ENCODE measurements at places on chromosomes 2 and 18. TPM values are rescaled to one million over a fixed set of nuclear protein-coding genes. Genes with fewer than 3 reads are reported as not detected.

Gene MAP2
- total RNA-seq, result 10.6 TPM

Gene CLEC4F
- total RNA-seq, result 0.31 TPM

Gene BCL11A
- 21.1 TPM for total RNA-seq

DNA sequence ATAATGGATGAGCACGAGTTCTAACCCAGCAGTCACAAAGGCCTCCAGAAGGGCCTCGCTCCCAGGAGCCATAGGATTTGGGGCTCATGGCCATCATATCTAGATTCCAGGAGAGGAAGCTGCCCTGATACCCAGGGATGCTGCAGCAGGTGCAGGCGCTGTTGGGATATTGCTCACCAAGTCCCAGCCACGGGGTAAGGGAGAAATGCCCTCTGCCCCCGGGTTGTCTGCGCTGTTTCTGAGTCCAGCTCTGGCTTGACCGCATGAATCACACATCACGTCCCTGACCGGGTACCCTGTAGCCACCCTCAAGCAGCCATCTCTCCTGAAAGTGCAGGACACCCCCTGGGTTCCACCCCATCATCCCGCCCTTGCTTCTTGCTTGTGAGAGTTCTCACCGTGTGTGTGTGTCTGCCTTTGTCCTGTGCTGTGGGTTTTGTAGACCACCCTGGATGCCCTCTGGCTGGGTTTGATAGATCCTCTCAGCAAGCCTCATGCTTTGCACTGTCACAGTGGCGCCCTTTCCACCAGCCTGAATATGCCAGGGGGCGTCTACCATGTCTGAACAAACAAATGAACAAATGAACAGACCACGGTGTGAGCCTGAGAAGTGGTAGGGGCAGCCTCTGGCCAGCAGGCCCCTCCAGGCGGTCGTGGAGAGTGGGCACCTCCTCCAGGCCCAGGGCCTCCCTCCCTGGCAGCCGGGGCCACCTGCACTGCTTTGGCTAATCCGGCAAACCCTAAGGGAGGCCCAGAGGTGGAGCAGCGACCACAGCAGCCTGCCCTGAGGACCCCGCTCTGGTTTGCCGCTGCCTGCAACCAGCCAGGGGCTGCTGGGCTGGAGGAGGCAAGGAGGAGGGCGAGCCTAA is 32.1 kb downstream of the ADRA2B start:
- DNase-seq, result no peak

DNA sequence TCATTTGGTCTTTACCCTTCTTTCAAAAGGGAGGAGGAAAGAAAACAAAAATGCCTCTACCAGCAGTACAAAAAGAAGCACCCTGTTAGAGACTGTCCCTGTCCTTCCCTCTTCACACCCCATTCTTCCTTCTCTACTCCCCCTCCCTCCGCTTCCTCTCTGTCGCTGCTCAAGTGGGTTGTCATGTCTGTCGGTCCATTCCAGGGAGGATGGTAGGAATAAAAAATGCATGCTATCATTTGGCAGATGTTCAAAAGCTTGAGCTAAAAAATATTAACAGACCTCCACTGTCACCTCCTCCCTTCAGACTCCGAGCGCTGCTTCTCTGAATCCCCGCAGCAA is 482.0 kb downstream of the BCL11A start:
- no peak for DNase-seq

- DNase-seq, result no peak
Observed at GRCh38 chr18:78605255-78605654, 374.4 kb upstream of the SALL3 start.

- DNase-seq, result no peak
Observed at GRCh38 chr2:196086517-196087368, 18.1 kb upstream of the DNAH7 start.

DNA sequence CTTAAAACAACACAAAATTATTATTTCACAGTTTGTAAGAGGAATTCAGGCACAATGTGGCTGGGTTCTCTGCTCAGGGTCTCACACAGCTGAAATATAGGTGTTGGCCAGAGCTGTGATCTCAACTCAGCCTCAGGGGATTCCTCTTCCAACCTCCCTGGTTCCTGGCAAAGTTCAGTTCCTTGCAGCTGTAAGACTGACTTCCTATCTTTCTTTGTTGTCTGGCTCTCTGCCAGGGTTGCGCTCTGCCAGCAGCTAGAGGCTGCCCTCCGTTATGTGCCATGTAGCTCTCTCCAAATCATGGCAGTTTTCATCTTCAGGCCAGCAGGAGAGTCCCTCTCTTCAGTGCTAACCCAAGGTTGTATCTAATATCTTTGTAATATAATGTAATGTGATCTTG is 272.5 kb upstream of the KCNJ3 start:
- DNase-seq, result peak; percentile 22

DNA sequence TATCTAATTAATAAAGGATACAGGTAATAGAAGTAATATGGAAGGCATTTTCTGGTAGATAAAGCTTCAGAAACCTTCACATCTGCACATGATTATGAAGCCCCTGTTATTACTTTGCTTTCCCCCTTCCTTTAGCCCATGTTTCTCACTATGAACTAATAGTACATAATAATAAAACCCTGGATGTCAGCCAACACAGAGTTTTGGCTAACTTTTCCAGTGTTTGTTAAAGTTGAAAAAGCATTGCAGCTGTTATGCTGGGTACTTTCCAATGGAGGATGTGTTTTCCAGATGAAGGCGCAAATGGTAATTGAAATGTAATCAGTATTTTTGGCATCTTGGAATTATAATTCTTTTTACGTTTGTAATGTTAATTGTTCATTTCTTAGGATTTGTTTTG is 43.5 kb downstream of the SPTBN1 start:
- peak; percentile 98 for DNase-seq

DNA sequence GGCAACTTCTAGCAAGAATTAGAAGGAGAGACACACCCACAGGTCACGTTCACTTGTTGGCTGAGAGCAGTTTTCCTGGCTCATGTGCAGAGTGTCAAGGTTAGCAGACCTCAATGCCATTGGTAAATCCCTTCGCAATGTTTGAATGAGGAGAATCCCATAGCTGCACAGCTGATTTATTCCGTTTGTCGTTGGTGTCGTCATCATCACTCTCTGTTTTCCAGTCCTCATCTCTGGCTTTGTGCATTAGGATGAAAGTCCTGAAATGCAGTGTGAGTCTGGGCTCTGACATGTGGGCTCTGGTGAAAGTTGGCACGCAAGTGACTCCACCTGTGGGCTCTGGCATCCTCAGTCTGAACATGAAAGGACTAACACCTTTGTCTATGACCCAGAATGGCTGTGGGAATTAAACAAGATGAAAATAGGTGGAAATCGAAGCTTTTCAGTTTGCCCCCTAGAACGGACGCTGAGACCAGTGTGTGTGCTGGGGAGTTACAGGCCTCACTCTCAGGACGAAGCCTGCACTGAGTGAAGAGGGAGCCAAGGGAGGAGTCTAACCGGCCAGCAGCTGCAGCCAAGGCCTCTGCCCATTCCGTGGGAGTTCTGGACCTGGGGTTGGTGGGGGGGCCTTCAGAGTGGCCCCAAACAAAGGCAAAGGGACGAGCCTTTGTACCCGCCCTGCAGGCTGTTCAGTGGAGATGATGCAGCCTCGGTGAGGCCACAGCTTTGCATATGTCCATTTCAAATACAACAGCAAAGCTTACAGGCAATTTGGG is 74.8 kb upstream of the ZNF516 start:
- DNase-seq, result no peak

DNA sequence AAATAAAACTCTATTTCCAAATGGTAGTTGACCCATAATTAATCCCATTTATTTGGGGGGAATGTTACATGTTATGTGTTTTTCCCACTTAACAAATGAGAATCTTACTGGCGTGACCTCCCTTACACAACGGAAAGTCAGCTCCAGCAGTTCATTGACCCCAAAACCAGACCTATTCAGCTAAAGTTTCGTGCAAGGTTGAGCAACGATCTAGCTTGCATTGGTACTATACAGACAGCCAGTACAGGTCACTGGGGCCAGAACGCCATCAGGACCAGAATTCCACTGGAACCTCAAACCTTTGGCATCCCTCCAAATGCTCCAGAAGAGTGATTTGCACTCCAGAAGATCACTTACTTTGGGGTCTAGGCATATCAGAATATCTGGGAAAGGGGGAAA is 6.8 kb upstream of the CTAGE1 start:
- no peak for DNase-seq

DNA sequence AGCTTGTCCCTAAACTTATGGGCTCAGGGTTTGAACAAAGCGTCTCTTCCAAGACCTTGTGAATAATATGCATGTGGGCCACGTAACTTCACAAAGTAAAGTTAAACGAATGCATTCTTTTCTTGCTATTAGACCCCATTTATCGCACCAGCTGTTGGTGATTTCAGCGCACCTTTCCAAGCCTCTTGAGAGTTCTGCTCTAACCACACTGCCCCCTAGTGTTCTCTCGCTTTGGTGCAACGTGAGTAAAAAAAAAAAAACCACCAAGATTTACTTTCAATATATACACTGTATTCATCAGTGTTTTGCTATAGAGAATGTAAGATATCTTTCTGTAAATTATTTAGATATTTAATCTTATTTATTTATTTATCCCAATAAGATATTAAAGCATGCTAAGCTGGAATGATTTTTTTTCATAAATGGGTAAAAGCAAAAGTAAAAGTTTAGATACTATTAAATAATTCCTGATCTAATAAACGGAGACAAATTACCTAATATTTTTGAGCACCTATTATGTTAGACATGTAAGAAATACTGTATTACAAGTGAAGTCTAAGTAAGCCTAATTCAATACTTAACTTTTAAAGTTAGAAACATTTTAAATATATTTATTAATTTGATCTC is 459.5 kb downstream of the DLGAP1 start:
- DNase-seq, result peak; percentile 55

DNA sequence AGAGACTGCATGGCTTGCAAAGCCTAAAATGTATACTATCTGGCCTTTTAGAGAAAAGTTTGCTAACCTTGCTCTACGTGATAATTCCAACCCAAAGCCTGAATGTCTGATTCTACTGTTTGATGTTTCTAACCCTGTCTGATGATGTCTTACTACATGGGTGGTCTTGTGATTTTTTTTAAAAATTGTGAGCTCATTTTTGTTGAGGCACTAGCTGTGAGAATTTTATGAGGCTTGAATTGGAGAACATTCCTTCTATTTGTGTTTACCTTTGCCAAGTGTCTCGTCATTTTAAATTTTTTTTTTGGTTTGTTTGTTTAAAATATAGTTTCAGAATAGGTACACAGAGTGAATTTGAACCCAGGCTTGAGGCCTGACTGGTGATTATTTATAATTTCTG is 15.2 kb upstream of the LTBP1 start:
- DNase-seq, result no peak

GRCh38 chr2:5587766-5588165 is 104.4 kb upstream of the SOX11 start:
- DNase-seq, result no peak

DNA sequence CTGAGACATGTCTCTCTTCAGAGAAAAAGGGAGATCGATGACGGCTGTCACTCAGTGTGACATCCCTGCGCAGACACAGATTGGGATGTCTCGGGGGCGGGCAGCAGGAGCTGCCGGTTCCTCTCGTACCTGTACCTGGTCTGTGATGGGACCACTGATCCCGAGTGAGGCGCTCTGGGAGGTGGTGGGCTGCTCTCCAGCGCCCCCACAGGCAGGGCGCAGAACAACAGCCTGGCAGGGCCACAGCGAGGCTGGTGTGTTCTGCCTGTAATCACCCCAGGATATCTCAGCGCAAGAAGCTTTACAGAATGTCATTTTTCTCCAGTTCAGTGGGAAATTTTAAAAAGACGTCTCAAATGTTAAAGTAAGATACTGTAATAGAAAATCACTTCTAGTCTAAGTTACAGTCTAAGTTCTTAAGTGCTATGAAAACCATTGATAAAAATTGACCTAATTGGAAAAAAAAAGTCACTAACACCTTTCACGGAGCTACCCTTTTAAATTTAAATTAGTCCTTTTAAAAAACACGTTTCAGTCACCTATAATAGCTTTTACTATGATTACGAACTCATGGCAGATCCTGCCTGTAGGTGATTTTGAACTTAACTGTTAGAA is 189.8 kb downstream of the SNTG2 start:
- peak; percentile 28 for DNase-seq

DNA sequence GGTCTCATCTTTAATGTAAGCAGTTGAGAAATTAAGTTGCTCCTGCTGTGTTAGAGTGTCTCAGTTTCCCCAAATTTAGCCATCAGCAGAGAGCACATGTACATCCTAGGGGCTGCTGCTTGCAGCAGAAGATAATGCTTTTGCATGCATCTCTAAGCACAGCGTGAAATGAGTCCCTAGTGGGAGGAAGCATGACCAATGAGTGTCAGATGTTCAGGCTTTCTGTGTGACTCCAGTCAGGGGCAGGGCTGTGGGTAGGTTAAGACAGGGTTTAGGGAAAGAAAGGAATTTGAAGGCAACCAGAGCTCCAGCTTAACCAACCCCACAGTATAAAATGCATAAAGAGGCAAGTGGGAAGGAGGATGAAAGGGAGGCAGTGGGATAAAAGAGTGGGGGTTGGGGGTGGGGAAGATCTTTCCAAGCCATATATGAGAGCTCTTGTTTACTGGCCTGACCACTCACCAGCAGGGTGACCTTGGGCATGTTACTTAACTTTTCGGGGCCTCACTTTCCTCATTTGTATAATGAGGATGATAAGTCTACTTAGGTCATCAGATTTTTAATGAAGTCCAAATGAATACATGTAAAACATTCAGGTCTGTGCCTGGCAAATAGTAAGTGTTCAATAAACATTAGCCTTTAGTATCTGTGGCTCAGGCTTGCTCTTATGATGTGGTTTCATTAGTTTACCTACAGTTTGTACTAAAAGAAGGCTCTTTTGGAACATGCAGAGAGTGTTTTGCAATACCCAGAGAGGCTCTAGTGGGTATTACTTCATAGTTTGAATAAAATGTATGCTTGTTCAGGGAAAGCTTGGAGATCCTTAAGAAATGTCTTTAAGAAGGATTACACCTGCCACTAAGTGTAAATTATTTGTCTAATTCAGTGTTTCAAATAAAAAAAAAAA is 42.7 kb upstream of the PELI1 start:
- DNase-seq, result peak; percentile 52

- DNase-seq, result no peak
Observed at GRCh38 chr2:220786216-220786615, 785.9 kb downstream of the EPHA4 start.

- DNase-seq, result no peak
Observed at GRCh38 chr2:42450136-42450535, 43.6 kb downstream of the KCNG3 start.

DNA sequence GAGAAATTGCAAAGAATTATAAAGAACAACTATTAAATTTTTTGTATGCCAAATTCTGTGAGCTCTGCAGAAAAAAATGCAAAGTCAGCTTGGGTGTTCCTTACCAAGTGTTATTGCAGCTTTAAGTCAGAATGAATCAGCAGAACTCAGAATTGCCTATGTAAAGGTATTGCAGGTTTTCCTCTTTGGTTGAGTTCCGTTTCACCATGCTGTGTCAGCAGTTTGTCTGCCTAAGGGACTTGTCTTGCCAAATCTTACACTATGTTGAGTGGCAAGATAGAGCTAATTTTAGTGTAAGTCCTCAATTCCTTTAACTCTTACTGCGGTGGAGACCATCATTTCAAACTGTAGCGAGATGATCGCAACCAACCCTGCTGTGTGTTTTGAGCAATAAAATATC is 38.8 kb downstream of the ADAM23 start:
- DNase-seq, result peak; percentile 23

GRCh38 chr2:214560176-214560575 is 149.3 kb downstream of the VWC2L start:
- DNase-seq, result no peak

Data from lung (tissue), 17 donors.